ENCODE measurements at places on chromosomes 4 and X.

GRCh38 chrX:53682885-53683555, 3.5 kb downstream of the HUWE1 start:
- peak; percentile 26 for DNase-seq

DNA sequence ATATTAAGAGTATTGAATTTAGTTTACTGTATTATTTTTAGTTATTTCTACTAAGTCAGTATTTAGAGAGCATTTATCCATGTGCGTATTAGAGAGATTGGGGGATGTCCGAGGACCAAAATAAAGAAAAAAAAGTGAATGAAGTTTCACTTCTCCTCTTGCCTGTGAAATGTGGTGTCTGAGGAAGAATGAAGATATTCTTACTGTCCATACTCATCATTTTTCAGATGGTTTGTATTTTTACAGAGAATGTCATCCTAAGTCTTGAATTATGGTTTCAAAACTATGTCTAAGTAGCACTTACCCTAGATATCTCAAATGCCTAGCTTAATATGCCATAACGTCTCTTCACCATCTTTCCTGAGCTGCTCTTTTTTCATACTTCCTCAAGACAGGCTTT, 854.3 kb downstream of the C4orf33 start:
- no peak for DNase-seq

- DNase-seq = no peak
Measured at GRCh38 chr4:64340218-64341110, 68.8 kb downstream of the TECRL start.

- DNase-seq = no peak
Measured at GRCh38 chr4:85166318-85166717, 199.8 kb upstream of the WDFY3 start.

DNA sequence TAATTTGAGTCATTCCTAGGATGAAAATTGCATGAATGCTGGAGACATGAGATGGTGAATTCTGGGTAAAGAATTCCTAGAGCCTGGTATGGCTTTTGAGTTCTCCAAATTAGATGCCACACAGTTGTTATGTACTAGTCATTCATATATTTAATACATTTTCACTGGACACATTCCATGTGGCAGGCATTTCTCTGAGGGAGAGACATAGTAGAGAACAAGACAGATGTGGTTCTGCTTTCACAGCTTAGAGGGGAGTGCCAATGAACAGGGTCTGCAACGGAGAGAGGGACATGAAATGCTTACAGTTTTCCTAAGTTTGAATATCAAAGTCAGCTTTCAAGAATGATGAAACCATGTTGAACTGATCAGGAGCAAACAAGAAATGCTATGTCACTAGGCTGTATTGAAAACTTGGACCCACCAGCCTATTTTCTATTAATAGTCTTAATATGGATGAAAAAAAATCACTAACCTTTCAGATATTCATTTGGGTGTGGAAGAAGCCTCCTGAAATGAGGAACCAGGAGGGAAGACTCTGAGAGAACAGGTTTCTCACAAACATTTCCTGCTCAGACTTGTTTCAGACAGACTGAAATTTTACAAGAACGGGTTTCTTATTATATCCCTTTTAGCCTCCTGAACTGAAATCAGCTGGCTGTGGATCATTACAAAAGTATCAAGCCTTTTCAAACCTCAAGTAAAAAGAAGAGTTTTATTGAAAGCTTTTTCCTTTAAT, 276.0 kb upstream of the TET2 start:
- no peak for DNase-seq

DNA sequence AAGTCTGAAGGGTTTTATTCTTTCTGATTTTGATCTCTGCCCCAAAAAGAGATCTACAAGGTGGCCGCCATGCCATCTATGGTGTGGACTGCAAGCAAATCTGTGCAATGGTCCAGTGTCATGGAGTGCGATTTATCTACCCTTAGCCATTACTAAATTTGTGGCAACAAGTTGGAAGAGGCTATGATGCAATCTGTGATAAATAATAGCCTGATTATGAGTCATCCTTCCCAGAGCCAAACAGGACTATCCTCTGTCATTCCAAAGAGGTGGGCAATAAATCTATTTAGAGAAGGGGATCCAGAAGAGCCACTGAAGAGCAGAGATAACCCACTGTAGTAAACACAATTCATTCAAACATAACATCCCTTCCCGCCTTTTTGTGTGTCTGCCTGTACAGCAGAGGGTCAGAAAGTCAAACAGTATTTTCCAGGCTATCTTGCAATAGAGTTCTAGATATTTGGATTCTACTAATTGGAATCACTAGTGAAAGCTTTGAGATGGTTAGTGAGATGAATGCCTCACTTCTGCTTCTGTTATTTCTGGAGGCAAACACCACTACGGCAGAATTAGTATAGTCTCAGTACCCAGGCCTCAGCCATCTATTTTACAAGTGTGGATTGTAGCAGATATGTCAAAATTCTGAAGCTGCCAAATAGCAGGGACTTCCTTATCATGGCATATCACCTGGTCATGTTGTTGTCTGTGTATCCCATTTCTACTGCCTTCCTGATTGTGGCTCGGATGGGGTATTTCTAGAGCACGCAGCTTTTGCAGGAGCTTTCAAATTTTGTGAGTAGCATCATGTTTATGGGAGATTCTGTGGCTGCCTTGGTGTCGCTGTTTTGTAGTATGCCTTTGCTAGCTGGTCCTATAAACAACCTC, 192.0 kb downstream of the SMIM20 start:
- DNase-seq = no peak

- DNase-seq = no peak
Measured at GRCh38 chrX:14051416-14051815, 21.7 kb upstream of the GEMIN8 start.

DNA sequence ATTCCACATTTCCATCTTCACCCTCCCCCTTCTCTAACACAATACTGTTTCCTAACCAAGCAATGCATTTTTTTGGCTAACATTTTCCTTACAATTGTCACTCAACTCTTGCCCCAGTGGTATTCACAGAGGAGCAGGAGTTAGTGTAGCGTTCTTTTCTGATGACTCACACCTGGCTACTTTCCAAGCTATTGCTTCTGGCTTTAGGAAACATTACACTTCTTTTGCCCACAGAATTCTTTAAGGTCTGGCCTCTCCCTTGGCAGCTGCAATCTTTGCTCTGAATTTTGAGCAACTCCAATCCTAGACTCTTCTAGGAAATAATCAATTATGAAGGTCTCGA, 27.5 kb upstream of the PDGFC start:
- DNase-seq = no peak

DNA sequence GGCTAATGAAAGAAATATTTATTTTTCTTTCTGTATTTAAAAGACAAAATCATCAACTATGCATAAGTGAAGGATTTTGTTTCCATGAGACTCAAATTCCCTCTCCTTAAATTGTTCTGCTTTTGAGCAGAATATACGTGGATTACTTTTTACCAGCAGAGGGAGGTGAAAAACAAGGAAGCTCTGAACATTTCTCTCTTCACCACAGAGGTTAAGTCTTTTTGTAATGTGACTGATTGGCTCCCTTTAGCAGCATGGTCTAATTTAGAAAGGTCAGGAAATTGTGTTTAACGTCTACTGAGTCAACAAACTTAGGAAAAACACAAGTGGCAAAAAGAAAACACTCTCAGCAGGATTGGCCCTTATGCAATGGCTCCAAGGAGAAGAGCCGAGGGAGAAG, 55.1 kb upstream of the F9 start:
- DNase-seq = no peak

- DNase-seq = no peak
Measured at GRCh38 chr4:85905761-85906160, 430.8 kb downstream of the ARHGAP24 start.

GRCh38 chrX:110442635-110443034, 84.0 kb downstream of the RTL9 start:
- DNase-seq = no peak

GRCh38 chr4:53196882-53197771, 168.7 kb downstream of the SCFD2 start:
- DNase-seq = no peak

DNA sequence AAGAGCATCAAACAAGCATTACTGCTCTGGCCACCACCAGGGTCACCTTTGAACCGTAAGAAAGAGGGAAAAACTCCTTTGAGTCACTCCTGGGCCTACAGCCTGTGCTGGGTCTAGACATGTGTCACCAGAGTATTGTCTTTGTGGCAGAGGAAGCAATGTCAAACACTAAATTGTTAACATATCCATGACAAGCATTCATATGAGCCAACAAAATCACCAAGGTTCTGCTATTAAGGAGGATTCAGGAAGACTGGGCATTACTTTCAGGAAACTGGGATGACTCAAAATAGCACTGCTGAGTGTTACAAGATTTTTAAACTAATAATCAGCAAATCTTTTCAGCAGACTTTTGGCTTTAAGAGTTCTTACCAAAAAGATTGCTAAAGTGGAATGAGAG, 28.1 kb downstream of the LGI2 start:
- DNase-seq = no peak

DNA sequence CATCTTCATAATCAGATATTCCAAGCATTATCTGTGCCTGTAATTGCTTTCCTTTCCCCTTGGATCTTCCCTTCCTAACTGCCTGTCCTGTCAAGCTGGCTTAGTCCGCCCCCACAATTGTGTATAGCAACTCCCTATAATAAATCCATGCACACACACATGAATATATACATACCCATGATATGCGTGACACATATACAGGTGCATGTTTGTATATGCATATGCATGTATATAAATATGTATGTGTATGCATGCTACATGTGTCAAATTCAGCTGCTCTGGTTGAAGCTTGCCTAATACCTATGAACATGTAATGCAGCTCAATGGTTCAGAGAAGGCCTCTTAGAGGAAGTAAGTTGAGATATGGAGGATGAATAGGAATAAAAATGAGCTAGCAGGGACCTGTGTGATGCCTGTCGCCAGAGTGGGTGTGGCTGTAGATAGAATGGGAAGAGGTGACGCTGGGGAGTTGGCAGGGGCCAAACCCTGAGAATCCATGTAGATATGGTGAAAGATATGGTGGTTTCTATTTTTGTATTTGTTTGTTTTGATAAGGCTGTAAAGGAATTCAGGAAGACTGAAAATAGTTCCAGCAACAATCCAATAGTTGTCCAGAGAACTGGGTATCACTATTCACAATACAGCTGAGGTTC, 595.0 kb upstream of the BOD1L1 start:
- no peak for DNase-seq

DNA sequence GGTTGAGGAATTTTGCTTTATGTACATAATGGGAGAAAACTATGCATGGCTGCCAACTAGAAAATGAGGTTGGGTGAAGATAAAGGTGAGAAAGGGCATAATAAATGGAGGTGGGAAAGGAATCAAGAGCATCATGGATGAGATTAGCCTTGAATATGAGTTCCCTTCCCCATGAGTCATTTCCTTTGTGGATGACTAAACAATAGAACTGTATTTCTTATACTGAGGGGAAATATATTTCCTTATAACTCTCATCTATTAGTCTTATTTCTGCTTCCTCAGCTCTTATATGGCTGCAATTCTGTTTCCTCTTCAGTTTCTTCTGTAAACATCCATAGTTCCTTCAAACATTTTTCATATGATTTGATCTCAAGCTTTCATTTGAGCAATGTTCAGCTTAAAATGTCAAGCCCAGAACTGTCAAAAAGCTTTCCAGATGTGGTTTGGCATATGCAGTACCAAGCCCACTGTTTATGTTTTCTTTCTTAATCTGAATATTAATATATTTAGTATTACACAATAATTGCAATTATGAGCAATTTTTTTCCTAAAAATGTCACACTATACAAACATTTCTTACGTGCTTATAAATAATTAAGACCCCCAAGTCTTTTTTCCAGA, 100.7 kb upstream of the GRPR start:
- no peak for DNase-seq

GRCh38 chrX:111492085-111492484, 19.4 kb upstream of the SERTM2 start:
- DNase-seq = no peak

DNA sequence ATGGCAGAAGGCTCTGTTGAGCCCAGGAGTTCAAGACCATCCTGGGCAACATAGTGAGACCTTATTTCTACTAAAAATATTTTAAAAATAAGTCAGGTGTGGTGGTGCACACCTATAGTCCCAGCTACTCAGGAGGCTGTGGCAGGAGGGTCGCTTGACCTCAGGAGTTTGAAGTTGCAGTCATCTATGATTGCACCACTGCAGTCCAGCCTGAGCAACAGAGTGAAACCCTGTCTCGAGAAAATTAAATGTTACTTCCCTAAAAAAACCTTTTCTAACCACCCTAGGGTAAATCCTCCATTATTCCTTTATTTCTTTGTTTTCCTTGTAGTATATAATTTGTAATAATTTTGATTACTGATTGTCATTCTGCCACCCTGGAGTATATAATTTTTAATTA, 7.9 kb downstream of the FAM200B start:
- no peak for DNase-seq

- no peak for DNase-seq
Measured at GRCh38 chr4:139144161-139144859, 32.7 kb downstream of the ELF2 start.

DNA sequence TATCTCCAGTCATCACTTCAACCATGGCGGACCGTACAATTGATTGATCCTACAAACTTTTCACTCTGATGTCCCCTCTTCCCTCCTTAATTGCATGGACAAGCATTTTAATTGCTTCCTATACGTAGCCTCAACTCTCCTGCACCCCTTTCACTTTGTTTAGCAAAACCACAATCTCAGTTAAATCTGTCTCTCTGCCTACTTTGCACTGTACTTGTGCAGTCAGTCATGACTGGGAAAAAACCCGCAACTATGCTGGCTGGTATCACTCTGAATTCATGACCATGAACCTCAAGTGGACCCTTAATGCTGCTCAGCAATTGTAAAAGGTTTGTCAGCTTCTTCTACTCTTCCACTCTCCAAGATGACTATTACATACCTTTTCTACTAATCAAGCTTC, 51.7 kb upstream of the AFF2 start:
- DNase-seq = no peak

DNA sequence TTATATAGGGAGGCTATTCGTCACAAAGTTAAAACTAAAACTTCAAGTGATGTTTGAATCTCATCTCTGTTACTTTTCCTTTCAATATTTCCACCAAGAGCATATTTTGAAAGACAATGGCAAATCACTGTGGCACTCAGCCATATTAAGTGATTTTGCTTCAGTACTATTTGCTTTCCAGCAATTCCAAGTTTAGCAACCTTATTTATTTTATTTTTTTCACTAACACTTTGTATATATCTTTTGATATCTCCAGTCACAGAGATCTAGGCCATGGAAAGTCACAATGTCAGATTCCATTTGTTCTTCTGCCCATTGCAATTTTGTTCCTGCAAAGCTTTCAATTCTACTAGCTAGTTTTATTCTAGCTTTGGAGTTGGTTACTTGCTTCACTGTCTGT, 1514.5 kb upstream of the ADGRL3 start:
- DNase-seq = no peak

DNA sequence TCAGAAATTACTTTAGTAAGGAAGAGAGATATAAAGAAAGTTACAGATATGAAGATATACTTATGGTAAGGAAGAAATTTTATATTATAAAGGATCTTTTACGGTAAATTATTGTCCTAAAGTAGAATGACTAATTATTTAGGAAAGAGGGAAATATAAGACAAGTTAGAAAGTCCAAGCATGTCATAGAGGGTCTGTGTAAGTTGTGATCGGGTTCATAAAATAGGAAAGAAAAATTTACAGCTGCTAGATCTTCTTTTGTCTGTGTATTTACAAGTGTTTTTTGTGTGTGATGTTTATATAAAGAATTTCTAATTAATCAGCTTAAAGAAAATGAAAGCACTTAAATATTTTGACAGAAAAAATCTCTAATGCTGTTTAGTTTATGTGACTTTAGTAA, 1054.9 kb upstream of the DIAPH2 start:
- no peak for DNase-seq

GRCh38 chrX:130171446-130172126, at the start of gene RAB33A:
TSS of gene RAB33A (plus strand) at chrX:130171962. CDS start at chrX:130172063, 101 bp downstream.
- DNase-seq = peak; percentile 59

Measured in stimulated activated naive CD8-positive, alpha-beta T cell treated with anti-CD3 and anti-CD28 coated beads, Interleukin-15, amount 100 ng/mL, for 72 hours (primary cell).